ENCODE measurements at places on chromosomes 4 and X.

- no peak overlapping the region for H3K27ac ChIP-seq
- no peaks in the 10 kb centered on the region for H3K27me3 ChIP-seq
- no peaks in the 10 kb centered on the region for H3K36me3 ChIP-seq
- no peak for DNase-seq
These were observed 175.5 kb downstream of the DHRSX start for GRCh38 chrX:2325076-2325784.

- no peak for DNase-seq
- no peak overlapping the region for H3K4me3 ChIP-seq
- no peaks in the 10 kb centered on the region for H3K36me3 ChIP-seq
- no peaks in the 10 kb centered on the region for H3K4me1 ChIP-seq
- no peak overlapping the region for H3K27ac ChIP-seq
These were observed 59.1 kb downstream of the ANXA3 start for GRCh38 chr4:78610546-78611214.

DNA sequence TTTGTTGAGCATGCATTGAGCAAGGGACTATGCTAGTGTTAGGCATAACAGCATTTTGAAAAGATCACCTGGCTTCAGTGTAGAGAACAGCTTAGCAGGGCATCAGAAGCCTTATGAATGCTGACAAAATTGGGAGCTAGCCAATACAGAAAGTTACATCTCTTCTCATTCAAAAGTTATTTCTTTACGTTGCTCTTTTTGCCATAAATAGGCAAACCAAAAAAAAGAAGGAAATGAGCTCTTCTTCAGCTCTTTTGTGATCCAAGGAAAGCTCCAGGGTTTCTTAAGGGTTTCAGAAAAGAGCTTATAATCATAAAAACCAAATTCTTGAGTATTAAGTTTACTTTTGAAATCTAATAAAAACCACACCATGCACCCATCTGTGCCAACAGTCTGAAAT, 35.2 kb upstream of the LNX1 start:
- H3K4me3 ChIP-seq = no peak overlapping the region
- no peak for DNase-seq
- H3K4me1 ChIP-seq = no peaks in the 10 kb centered on the region
- H3K27me3 ChIP-seq = no peaks in the 10 kb centered on the region

- no peaks in the 10 kb centered on the region for H3K4me1 ChIP-seq
- no peaks in the 10 kb centered on the region for H3K36me3 ChIP-seq
- DNase-seq = no peak
These were observed 18.2 kb downstream of the ANKRD50 start for GRCh38 chr4:124694306-124694705.

GRCh38 chrX:65932173-65933084, 107.5 kb downstream of the VSIG4 start:
- no peak overlapping the region for H3K4me3 ChIP-seq
- no peaks in the 10 kb centered on the region for H3K4me1 ChIP-seq
- DNase-seq = no peak
- no peaks in the 10 kb centered on the region for H3K36me3 ChIP-seq
- H3K27me3 ChIP-seq = no peaks in the 10 kb centered on the region

GRCh38 chr4:117692538-117692937, 341.7 kb upstream of the NDST3 start:
- no peak for DNase-seq
- no peaks in the 10 kb centered on the region for H3K4me1 ChIP-seq
- H3K4me3 ChIP-seq = no peak overlapping the region

GRCh38 chr4:30726090-30726675, 6.0 kb downstream of the PCDH7 start:
- H3K27ac ChIP-seq = no peak overlapping the region
- H3K36me3 ChIP-seq = no peaks in the 10 kb centered on the region
- DNase-seq = no peak
- H3K27me3 ChIP-seq = no peaks in the 10 kb centered on the region
- no peaks in the 10 kb centered on the region for H3K4me1 ChIP-seq
- H3K4me3 ChIP-seq = peak overlapping the region; percentile 59

DNA sequence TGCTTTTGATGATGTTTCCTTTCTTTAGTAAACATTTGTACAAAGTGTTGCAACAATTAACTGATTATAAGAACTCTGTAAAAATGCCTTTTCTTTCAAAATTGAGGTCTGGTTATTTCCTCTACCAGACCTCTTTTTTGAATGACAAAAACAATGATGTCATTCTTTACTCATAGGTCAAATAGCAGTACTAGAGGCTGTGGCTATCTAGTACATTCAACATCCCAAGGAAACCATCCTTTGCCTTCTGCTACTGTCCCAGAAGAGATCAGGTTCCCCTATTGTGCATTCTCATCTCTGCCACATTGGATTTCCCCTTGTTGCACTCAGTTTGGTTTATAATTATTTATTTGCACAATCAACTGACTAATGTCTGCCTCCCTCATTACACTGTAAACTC, 19.1 kb upstream of the MAD2L1 start:
- H3K27me3 ChIP-seq = no peaks in the 10 kb centered on the region
- H3K4me3 ChIP-seq = no peak overlapping the region
- H3K27ac ChIP-seq = no peak overlapping the region
- DNase-seq = no peak
- no peaks in the 10 kb centered on the region for H3K4me1 ChIP-seq
- no peaks in the 10 kb centered on the region for H3K36me3 ChIP-seq

GRCh38 chr4:96986816-96987215, 1146.9 kb downstream of the PDHA2 start:
- H3K4me1 ChIP-seq = no peaks in the 10 kb centered on the region
- H3K36me3 ChIP-seq = no peaks in the 10 kb centered on the region
- DNase-seq = no peak
- H3K4me3 ChIP-seq = no peak overlapping the region
- no peaks in the 10 kb centered on the region for H3K27me3 ChIP-seq

DNA sequence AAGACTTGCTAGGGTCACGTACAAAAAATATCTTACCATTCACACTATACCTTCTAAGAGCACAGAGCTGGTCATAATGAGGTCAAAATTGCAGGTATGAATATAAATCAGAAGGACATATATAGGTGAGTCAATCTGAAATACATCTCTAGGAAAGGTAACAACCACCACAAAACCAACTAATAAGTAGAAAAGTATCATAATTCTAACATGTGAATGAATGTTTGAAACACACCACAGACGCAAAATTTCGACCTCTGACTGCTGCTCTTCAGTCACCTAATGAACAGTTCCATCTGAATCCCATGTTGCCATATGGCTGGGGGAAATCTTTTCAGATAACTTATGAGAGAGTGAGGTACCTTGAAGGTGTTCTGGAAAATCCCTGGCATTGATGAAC, 22.1 kb downstream of the STAP1 start:
- H3K27ac ChIP-seq = no peak overlapping the region
- no peak for DNase-seq
- H3K4me1 ChIP-seq = no peaks in the 10 kb centered on the region
- H3K27me3 ChIP-seq = no peaks in the 10 kb centered on the region

DNA sequence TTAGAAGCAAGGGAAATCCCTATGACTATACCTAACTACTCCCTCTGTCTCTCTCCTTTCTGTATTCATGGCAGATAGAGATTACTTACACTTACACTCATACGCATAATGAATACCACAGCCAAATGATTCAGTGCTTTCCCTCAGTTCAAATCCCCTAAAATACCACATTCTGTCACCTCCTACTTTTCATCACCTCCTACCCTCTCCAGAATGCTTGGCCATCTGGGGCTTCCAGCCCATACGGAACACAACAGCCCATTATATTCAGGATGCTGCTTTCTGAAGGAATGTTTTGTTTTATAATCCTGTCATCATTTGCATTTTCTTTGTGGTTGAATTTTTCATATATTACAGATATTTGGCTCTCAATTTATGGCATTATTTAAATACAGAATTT, 361.6 kb downstream of the GRIA2 start:
- no peak overlapping the region for H3K27ac ChIP-seq
- no peak overlapping the region for H3K4me3 ChIP-seq
- H3K27me3 ChIP-seq = no peaks in the 10 kb centered on the region
- H3K36me3 ChIP-seq = no peaks in the 10 kb centered on the region
- H3K4me1 ChIP-seq = no peaks in the 10 kb centered on the region

- H3K4me1 ChIP-seq = no peaks in the 10 kb centered on the region
- H3K4me3 ChIP-seq = no peak overlapping the region
- no peaks in the 10 kb centered on the region for H3K27me3 ChIP-seq
- H3K36me3 ChIP-seq = no peaks in the 10 kb centered on the region
- H3K27ac ChIP-seq = no peak overlapping the region
- no peak for DNase-seq
These were observed 101.9 kb upstream of the SLC7A11 start for GRCh38 chr4:138344054-138344453.

DNA sequence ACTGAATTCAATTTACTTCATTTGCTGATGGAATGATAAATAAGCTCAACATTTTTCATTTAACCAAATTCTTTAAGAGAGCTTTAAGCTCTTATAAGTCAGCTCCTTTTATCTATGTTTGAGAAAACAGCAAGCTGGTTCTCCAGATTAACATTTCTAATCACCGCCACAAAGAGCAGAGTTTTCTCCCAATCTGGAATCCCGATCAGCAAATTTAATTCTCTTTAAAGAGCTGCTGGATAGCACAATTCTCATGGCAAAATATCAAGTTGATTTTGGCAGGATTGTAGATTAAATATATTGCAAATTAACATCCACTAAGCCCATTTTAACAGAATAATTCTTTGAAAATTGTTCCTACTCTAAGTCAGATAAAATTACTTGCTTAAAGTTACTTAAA, 48.8 kb downstream of the RPS6KA3 start:
- no peak overlapping the region for H3K4me3 ChIP-seq
- no peaks in the 10 kb centered on the region for H3K4me1 ChIP-seq
- no peak for DNase-seq
- no peaks in the 10 kb centered on the region for H3K27me3 ChIP-seq
- no peak overlapping the region for H3K27ac ChIP-seq

DNA sequence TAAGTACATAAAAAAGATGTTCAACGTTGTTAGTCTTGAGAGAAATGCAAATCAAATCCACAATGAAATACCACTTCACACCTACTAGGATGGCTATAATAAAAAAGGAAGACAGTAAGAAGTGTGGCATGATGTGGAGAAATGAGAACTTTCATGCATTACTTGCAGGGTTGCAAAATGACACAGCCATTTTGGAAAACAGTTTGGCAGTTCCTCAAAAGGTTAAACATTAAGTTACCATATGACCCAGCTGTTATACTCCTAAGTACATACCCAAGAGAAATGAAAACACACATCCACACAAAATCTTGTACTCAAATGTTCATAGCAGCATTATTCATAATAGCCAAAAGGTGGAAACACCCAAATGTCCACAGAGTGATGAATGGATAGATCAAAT, 25.8 kb upstream of the LIMCH1 start:
- H3K4me1 ChIP-seq = no peaks in the 10 kb centered on the region
- H3K27me3 ChIP-seq = no peaks in the 10 kb centered on the region
- no peak for DNase-seq
- H3K36me3 ChIP-seq = no peaks in the 10 kb centered on the region

DNA sequence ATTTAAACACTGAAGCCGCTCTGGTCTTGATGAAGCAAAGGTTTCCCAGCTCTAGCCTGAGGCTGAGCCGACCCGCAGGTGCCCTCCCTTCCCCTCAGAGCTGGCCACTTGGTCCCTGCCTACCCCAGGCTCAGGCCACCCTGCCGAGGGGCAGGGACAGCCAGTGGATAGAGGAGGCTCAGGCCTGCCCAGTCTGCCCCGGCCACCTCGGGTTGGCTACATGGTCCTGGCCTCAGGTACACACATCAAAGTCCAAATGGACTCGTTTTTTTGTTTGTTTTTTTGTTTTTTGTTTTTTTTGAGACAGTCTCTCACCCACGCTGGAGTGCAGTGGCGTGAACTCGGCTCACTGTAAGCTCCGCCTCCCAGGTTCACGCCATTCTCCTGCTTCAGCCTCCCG, 23.8 kb downstream of the TACC3 start:
- H3K36me3 ChIP-seq = no peaks in the 10 kb centered on the region
- H3K27me3 ChIP-seq = no peaks in the 10 kb centered on the region
- DNase-seq = no peak
- no peak overlapping the region for H3K27ac ChIP-seq

DNA sequence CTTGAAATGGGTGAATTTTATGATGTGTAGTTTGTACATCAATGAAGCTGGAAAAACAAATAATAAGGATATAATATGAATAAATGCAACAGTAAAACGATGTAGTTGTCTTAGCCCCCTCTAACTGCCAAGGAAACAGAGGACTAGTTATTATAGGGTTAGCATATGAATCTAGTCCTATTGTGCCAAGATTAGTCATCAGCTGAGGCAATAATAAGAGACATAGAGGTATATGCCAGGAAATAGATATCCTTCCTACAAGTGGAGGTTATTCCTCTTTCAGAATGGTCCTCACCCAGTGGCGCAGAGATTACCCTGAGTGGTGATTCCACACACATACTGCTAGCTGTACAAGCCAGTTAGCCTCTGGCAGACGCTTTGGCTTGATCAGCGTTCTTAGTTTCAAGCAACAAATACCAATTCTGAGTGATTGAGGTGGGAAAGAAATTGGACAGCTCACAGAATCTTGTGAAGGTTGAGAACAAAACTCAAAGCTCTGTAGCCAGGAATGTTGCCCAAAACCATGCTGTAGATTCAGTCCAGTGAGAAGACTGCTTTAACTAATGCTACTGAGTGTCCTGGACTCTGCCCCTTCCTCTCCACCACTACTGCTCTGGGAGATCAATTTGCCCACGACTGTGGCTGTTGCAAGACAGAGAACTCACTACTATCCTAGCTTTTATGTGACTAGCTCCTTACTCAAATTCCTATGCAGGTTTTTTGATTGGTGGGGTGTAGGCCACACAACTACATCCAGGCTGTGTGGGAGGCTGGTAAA, 27.0 kb upstream of the ZNF280C start:
- no peak overlapping the region for H3K27ac ChIP-seq
- H3K4me3 ChIP-seq = no peak overlapping the region
- no peaks in the 10 kb centered on the region for H3K36me3 ChIP-seq
- H3K4me1 ChIP-seq = peaks cover 8% of the 10 kb centered on the region

- no peaks in the 10 kb centered on the region for H3K36me3 ChIP-seq
- no peak for DNase-seq
- no peak overlapping the region for H3K4me3 ChIP-seq
- peaks cover under 1% of the 10 kb centered on the region for H3K4me1 ChIP-seq
- no peak overlapping the region for H3K27ac ChIP-seq
These were observed 25.9 kb upstream of the SPON2 start for GRCh38 chr4:1198098-1198844.

DNA sequence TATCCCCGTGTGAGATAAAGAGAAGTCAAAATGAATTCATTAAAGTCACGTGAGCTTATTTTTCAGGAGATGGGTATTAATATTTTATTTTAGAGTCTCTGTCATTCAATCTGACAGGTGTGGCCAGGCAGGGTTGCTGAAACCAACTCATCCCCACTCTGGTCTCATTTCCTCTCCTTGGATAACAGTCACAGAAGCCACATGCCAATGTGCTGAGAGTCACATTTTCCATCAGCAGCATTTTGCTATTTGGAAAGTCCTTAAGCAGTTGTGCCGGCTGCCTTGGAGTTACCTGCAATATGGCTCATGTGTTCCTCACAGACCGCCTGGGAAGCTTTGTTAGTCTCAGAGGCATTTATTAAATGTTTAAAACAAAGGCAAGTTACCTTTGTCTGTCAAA, 302.3 kb downstream of the DCHS2 start:
- H3K27ac ChIP-seq = no peak overlapping the region
- no peaks in the 10 kb centered on the region for H3K4me1 ChIP-seq
- no peaks in the 10 kb centered on the region for H3K36me3 ChIP-seq
- no peak for DNase-seq
- no peaks in the 10 kb centered on the region for H3K27me3 ChIP-seq

Data from Panc1 (cell line).